ENCODE measurements at places on chromosomes 12 and 14. TPM values are rescaled to one million over a fixed set of nuclear protein-coding genes. Genes with fewer than 3 reads are reported as not detected.

Gene SIX6
- not detected for total RNA-seq

Gene FBLN5
- 14.2 TPM for total RNA-seq

Gene CFAP73
- not detected for total RNA-seq

Gene ANO4
- total RNA-seq = 1.8 TPM

Gene SLC38A2
- 203 TPM for total RNA-seq

Gene REP15
- 0.25 TPM for total RNA-seq

Gene ANO2
- 0.89 TPM for total RNA-seq

Gene NEUROD4
- total RNA-seq = not detected

Gene FOXA1
- total RNA-seq = 3.1 TPM

Gene TAC3
- not detected for total RNA-seq

Gene SVOP
- total RNA-seq = not detected

Gene CLEC4C
- not detected for total RNA-seq

Gene RNASE4
- 14.7 TPM for total RNA-seq

Gene KRT6A
- total RNA-seq = not detected

Gene ADAMTS20
- total RNA-seq = 0.04 TPM

Gene SYT1
- total RNA-seq = 5.5 TPM

Gene PCED1B
- 1.1 TPM for total RNA-seq

Gene FAM181A
- total RNA-seq = not detected

Gene CPNE8
- 0.62 TPM for total RNA-seq

Gene TMPRSS12
- not detected for total RNA-seq

Gene NRIP2
- not detected for total RNA-seq

Gene AJUBA
- total RNA-seq = 25.9 TPM

Gene KRT77
- not detected for total RNA-seq

Gene PPM1H
- 3.7 TPM for total RNA-seq

Gene KRT83
- not detected for total RNA-seq

Gene THAP2
- total RNA-seq = 5.6 TPM

Gene NFYB
- 25.8 TPM for total RNA-seq

Gene ALX1
- total RNA-seq = 11.5 TPM

Gene TTC7B
- total RNA-seq = 11.7 TPM

Gene TAS2R13
- total RNA-seq = 0.17 TPM

Gene ABCC9
- 0.06 TPM for total RNA-seq

Gene RABGGTA
- 18.9 TPM for total RNA-seq

Gene DNM1L
- 39.0 TPM for total RNA-seq

Gene SLC5A8
- total RNA-seq = not detected

Gene TDG
- total RNA-seq = 34.2 TPM

Gene PGF
- 2.6 TPM for total RNA-seq

Gene PRB2
- total RNA-seq = not detected

Data from H4 (cell line).